ENCODE measurements at places on chromosomes 4 and X.
A peak's percentile ranks its signal among the peaks of the same experiment; 100 is the strongest.

GRCh38 chr4:78627046-78627965 lies 75.7 kb downstream of the ANXA3 start:
- no peak for DNase-seq

GRCh38 chrX:151984902-151985301 lies 10.4 kb upstream of the GABRE start:
- no peak for DNase-seq

- DNase-seq: no peak
These were observed 212.5 kb upstream of the PSAPL1 start for GRCh38 chr4:7647186-7647585.

- DNase-seq: no peak
These were observed 424 bp downstream of the SATL1 start for GRCh38 chrX:85243155-85243554.

DNA sequence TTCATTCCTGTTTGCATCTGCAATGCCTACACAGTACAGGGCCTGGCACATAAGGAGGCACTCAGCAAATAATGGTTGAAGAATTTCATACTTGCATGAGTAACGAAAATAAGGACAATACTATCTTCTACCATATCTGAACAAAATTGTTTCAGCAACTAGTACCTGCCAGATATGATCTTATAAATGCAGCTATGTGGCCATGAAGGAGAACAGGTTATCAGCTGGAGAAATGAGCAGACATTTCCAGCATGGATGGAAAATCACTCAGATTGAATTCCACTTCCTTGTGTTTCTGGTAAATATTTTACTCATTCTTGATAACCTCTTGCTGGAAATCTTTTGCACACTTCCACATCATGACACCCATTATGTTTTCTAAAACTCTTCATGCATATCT lies 204.0 kb downstream of the ADAMTS3 start:
- DNase-seq: no peak

- DNase-seq: no peak
These were observed 401.3 kb upstream of the BOD1L1 start for GRCh38 chr4:14028862-14029261.

GRCh38 chr4:172982151-172982590 lies 186.4 kb upstream of the GALNT7 start:
- DNase-seq: no peak

GRCh38 chrX:129116676-129117470 lies 406.4 kb downstream of the SMARCA1 start:
- no peak for DNase-seq

GRCh38 chr4:85177092-85177491 lies 210.6 kb upstream of the WDFY3 start:
- no peak for DNase-seq

- peak; percentile 85 for DNase-seq
These were observed 2.5 kb downstream of the COQ2 start for GRCh38 chr4:83282049-83282535.

- DNase-seq: no peak
These were observed 6.5 kb upstream of the STBD1 start for GRCh38 chr4:76300012-76300411.

- no peak for DNase-seq
These were observed 1420.1 kb upstream of the TENM3 start for GRCh38 chr4:180823108-180823507.

DNA sequence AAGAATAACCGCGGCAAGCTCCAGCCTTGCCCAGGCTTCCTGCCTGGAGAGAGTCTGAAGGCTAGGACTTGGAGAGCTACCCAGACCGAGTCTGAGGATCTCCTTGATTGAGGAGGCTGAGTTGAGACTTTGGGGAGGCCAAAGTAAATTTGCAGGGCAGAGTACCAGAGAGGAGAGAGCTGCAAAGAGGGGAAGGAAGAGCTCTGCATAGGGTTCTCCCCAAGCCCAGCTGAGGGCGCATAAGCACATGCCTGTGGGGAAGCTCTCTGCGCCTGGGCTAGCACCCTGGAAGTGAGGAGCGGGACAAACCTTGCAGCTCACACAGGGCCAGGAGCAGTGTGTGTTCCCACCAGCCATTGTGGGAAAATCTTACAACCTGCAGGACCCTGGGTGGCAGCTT lies 56.1 kb downstream of the FAM193A start:
- DNase-seq: no peak

- DNase-seq: no peak
These were observed 619.4 kb upstream of the SPANXN1 start for GRCh38 chrX:144627947-144628346.

- peak; percentile 39 for DNase-seq
These were observed 1094.7 kb upstream of the TENM3 start for GRCh38 chr4:181148470-181148869.

GRCh38 chr4:40253906-40254305 lies 57.1 kb downstream of the RHOH start:
- DNase-seq: no peak

DNA sequence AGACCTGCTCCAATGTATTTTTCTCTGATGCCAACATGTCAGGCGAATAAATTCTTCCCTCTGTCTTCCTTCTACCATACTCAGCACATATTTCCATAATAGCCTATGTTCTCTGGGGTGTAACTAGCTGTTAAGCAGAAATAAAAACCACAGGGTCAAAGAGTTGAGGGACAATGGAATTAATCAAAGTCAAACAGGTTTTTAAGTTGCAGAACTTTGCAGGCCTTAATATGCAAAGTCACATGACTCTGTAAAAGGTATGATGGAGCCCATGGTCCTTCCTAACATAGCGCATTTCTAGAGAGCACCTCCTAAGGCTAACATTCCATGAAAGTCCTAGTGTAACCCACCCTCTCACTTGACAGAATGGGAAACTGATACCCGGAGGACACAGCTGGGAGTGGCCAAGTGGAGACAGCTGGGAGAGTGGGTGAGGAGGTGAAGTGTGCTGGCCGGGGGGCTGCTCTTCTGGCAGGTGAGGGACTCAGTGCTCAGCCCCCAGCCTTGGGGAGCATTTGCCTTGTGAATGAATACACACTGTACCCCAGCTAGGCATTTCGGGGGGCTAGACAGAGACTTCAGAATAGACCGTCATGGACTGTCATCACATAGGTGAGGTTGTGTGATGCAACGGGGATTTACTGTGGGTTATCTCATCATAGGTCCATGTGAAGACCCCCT lies 8.4 kb upstream of the SORCS2 start:
- DNase-seq: no peak

DNA sequence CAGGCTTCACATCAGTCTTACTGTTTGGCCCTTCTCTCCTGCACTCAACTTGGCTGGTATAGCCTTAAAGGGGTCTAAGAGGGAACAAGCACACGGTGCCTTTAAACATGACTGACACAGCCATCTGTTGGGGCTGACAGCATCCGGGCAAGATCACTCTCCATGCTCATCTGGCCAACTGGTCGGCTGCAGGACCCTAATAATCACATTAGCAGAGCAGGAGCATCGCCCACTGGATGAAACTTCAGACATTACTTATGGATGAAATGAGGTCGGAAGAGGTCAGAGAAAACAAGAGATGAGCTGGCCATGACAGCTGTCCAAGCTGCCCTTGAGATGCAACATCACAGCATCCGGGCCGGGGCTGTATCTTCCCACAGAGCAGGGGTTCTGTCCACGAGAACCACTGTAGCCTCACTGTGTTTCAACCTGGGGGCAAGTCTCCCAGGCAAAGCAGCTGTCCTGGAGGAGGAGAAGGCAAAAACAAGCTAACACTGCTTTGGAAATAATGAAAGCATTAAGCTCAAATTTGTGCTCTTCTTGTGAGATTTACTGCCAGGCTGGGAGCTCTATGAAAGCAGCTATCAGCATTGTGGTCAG lies 94.4 kb upstream of the TTC29 start:
- DNase-seq: peak; percentile 86

DNA sequence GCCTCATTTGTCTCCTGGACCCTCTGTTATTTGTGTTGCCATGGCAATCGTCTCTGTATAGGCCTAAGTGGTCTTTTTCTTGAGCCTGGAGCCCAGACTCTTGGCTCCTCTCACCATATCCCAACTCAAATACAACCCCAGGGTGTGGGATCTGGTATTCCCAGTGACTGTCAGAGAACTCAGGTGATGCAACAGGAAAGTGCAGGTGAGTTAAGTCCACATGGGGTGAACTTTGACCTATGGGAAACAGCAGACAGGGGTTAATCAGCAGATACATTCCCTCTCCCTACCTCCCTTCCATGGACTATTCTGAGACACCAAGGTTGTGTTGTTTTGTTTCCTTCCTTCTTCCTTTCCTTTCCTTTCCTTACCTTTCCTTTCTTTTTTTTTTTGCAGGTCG lies 130.9 kb upstream of the RPS6KA3 start:
- no peak for DNase-seq

GRCh38 chrX:144006811-144007210 lies 122.9 kb downstream of the UBE2NL start:
- DNase-seq: no peak

DNA sequence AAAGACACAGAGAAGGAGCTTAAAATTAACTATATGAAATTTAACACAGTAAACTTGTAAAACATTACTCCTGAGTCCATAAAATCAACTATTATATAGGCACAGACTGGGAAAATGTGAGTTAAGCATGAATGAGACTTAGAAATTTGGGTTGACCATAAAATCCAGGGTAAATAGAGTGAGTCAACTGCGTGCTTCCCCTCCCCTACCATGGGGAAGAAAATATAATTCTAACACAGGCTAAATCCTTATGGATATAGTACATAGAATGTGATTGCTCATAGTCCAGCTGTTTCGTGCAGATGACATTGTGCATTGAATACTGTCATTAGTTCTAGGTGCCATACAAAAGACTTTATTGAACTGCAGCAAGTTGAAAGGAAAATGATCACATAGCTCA lies 42.2 kb downstream of the KLHL5 start:
- DNase-seq: no peak

- DNase-seq: no peak
These were observed 26.5 kb upstream of the TSR2 start for GRCh38 chrX:54413753-54414152.

DNA sequence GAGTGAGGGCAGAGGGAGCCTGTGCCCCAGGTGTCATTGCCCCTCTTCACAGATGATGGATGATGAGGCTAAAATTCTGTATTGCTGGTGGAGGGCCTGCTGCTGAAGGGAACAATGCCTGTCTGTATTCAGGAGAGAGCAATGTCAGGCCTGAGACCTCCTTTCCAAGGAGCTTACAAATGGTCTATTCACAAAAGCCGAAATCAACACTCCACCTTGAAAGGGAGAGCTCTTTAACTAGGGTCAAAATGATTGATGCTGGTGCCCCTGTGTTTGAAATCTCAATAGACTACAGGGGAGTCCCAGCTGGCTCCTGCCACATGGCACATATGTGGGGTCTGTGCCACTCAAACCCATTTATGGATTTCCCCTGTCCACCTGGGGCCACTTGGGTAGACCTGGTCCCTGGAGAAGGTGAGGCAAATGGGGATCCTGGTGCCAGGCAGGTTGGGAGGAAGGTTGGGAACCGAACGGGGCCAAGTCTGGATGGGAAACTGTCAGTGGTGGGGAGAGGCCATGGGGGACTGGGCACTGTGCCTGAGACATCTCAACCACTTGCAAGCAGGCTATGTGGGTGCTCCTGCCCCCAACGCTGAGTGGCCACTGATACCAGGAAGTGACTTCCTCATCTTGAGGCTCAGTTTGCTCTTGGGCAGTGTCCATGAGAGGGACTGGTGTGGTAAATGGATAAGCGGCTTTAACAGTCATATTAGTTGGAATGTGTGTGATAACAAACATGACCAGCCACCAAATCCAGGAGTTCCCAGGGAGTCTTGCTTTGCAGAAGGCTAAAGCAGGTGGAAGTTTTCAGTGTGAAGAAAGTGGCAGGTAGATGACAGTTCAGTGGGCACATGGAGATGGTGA lies 223.8 kb upstream of the PSAPL1 start:
- no peak for DNase-seq

DNA sequence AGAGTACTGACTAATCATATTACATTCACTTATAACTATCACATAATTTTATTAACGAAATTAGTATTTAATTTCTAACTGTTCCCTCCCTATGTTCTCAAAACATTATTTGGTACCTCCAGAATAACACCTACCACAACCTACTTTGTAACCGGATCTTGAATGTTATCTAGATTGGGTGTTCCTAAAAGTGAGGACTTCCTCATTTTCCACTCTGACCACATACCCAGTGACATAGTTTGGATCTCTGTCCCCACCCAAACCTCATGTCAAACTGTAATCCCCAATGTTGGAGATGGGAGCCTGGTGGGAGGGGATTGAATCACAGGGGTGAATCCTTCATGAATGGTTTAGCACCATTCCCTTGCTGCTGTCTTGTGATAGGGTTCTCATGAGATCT lies 21.8 kb downstream of the NR3C2 start:
- DNase-seq: no peak

DNA sequence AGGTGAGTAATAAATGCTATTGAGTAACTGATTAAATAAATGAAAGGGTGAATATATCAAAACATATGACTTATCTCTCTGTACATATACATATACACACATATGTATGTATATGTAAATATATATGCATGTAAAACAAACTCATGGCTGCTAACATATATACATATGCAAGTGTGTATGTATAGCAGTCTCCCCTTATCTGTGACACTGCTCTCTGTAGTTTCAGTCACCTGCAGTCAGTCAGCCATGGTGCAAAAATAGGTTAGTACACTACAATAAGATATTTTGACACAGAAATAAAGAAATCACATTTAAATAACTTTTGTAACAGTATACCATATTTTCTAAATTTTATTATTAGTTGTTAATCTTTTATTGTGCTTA lies 467.4 kb downstream of the EPHA5 start:
- DNase-seq: no peak

GRCh38 chr4:177509226-177509745 lies 67.0 kb upstream of the AGA start:
- no peak for DNase-seq

DNA sequence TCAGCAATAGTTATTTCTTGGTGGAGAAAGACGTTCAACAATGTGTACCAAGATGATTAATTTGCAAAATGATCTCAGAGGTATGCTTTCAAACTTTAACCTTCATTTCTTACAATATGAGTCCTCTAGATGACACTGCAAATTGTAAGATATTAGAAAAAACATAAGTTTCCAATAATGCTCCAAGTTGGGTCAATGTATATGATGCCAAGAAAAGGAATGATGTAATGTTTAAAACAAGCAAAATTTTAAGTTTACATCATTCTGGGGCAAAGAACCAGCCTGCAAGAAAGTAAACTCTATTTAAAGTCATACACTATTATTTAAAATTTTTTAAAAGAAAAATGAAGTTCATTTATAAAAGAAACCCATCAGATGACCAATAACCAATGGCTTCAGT lies 56.1 kb downstream of the PRSS12 start:
- DNase-seq: no peak

DNA sequence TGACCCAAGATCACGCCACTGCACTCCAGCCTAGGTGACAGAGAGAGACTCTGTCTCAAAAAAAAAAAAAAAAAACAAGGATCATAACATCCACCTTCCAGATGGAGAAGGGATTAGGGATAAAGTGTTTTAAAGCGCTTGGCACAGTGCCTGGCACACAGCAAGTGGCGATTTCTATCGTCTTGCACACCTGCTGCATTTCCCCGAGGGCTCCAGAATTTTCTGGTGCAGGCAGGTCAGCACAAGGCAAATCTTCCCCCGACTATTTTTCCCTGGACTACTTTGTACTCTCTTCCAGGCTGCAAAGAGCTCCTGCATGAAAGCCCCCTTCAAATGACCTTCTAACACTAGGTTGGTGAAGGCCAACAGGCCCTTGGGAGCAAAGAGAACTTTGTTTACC lies 57.3 kb downstream of the APBB2 start:
- no peak for DNase-seq

GRCh38 chrX:29926056-29926455 lies 289.3 kb upstream of the MAGEB2 start:
- DNase-seq: no peak

- DNase-seq: no peak
These were observed 1213.2 kb downstream of the NLGN4X start for GRCh38 chrX:5015451-5015850.

All from eye (tissue), 1 donor.